Large intestine (tissue), 12 donors: ENCODE measurements at places on chromosomes 5 and 9.

GRCh38 chr9:78622126-78622525 lies 325.2 kb downstream of the PSAT1 start:
- no peak for DNase-seq

DNA sequence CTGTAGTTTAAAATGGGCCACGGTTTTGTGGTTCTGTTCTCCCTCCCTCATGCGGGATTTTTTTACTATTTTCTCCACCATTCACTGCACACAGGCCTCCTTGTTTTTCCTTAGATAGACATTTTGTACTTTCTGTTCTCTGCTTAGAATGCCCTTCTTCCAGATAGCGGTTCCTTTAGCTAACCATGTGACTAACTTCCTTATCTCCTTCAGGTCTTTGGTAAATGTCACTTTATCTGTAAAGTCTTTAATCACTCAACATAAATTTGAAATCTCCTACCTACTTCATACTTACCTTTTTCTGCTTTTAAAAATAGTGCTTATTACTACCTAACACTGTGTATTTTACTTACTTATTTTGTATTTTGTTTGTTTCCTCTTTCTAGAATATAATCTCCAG lies 15.0 kb downstream of the FER start:
- no peak for DNase-seq

GRCh38 chr9:136621019-136621733 lies 41.5 kb upstream of the EGFL7 start:
- no peak for DNase-seq

DNA sequence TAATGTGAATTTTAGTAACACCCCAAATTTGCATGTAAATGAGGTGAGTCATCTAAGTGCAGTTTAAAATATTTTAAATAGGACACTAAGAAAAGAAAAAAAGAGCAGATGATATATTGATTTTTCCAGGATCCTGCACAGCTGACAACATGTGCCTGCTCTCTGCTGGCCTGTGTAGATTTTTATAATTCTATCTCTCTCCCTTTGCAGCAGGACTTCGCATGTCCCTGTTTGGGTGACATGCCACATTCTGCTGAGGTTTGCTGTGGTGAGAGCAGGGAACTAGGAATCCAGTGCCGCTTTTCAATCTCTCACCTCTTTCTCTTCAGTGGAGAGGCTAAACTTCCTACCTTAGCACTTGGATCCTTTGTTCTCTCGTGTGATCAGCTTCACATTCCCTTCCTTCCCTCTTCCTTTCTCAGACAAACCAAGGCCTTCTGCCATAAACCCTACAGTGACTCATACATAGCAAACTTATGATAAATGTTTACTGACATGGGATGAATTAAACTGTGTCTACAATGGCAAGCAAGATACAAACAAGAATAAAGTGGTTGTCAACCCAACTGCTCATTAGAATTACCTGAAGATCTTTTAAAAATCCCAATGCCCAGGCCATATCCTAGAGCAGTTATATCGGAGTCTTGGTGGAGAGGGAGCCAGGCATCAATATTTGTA lies 198.8 kb upstream of the EFNA5 start:
- no peak for DNase-seq

- no peak for DNase-seq
Observed at GRCh38 chr9:121562301-121562700, 62.7 kb upstream of the GGTA1 start.

DNA sequence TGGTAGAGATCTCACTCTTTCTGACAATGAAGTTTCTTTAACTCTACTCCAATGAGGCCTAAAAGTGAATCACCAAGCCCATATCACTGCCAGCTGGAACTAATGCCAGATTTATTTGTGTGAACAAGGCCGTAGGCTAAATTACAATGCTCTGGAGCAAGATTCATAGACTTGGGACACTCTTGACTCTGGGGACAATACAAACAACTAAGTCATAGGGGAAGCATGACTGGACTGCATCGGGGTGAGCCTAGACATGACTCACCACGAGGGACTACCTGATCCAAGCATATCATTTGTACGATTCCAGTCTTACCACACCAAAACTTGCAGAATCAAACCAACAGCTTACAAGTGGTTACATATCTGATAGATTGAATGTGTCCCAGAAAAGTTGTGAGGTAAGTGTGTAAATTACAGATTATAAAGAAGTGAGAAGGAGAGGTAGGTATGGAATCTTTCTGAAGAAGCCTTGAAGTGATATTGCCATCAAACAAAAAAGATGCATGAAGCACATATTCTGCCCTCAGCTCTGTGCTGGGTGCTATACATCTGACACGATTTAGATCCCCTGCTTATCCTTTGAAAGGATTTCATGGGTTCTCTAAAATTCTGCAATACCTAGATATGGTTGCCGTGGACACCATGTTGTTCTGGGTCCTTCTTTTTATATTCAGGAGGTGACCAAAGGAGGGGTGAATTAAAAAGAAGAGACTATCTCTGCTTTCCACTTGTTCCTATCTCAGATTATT lies 199.3 kb upstream of the PDE4D start:
- no peak for DNase-seq

- DNase-seq = no peak
Observed at GRCh38 chr9:135615666-135616618, 23.4 kb downstream of the GLT6D1 start.

DNA sequence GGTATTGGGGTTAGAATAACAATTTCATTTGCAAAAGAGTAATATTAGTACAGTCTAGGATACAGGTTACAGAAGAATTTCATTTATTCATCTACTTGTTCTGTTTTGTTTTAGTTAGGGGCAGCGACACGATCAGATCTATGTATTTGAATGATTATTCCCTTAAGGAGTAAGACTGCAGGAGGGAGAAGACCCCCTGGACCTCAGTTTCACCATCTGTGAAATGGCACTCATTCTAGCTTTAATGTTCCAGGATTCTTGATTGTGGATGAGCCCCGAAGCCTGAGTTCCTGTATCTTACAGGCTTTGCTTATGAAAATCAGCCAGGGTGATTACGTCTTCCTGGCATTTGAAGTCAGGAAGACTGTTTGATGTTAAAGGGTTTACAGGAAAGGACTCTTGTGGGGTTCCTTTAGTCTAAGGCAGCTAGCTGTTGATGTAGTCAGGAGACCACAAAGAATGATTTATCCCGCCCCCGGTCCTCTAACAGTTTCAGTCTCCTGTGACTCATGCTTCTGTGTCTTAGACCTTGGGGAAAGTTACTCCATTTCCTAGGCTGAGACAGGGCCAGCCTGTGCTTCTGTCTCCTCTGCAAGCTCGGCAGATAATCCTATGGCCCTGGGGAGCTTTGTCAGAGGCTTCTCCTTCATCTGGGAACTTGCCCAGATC lies 11.5 kb downstream of the SMIM3 start:
- DNase-seq = peak; percentile 22

DNA sequence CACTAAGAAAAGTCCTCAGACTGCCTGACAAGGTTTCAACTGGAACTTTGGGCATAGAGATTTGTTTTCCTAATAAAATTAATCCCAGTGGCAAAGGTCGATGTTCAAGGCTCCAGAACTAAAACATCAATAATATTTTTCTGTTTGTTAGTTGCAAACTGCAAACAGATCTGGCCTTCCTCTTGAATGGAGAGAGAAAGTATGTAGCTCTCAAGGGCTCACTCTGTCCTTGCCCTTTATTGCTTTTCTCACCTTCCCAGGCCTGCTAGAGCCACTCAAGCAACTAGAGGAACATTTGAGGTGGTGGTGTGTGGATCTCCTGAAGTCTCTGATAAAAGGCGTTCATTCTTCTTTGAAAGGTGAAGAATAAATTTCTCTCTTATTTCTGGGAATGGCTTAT lies 16.6 kb downstream of the ALDH1A1 start:
- no peak for DNase-seq

GRCh38 chr5:77208507-77209163 lies 1.8 kb upstream of the PDE8B start:
- DNase-seq = no peak

GRCh38 chr9:93091453-93092081 lies 4.5 kb upstream of the CARD19 start:
- DNase-seq = no peak

- no peak for DNase-seq
Observed at GRCh38 chr5:176620333-176620981, 9.9 kb downstream of the SNCB start.

- peak; percentile 74 for DNase-seq
Observed at GRCh38 chr5:141618030-141618803, 583 bp downstream of the DIAPH1 start.

GRCh38 chr9:115305543-115305942 lies 187.6 kb upstream of the TNC start:
- DNase-seq = no peak

GRCh38 chr9:118236625-118237024 lies 532.4 kb downstream of the TLR4 start:
- no peak for DNase-seq

DNA sequence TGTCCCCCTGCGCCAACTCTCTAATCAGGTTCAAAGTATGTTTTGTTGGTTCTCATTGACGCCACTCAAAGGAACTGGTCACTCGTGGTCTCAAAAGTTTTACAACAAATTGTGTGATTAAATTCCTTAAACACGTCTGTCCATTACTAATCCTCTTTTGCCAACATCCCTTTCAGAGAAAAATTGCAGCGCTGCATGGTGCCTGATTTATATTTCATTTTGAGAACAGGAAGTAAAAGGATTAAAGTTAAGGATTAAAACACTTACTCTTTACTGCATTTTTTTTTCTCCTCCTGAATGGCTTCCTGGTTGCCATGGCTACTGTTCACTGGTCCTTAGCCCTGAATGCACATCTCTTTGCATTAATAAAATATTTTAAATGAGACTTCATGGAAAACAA lies 383.5 kb downstream of the GLIS3 start:
- DNase-seq = no peak

- DNase-seq = no peak
Observed at GRCh38 chr9:32738501-32739172, 44.7 kb upstream of the TMEM215 start.

- no peak for DNase-seq
Observed at GRCh38 chr5:54476682-54477081, 21.2 kb downstream of the HSPB3 start.

DNA sequence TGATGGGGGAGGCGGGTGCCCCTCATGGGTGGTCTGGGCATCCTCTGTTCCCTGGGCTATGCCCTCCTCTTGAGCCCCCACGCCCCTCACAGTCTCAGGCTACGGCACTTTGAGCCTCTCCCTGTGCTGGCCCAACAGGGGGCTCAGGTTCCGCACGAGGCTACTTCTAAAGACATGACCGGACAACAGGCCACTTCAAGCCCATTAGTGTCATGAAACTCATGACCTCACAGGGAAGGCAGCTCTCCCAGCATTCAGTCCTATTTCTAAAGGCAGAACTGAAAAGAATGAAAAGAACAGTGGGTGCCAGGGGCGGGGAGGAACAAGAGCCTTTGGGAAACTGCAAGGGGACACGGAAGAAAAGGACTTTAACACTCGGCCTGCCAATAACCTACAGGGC lies 45.0 kb downstream of the COL23A1 start:
- no peak for DNase-seq

DNA sequence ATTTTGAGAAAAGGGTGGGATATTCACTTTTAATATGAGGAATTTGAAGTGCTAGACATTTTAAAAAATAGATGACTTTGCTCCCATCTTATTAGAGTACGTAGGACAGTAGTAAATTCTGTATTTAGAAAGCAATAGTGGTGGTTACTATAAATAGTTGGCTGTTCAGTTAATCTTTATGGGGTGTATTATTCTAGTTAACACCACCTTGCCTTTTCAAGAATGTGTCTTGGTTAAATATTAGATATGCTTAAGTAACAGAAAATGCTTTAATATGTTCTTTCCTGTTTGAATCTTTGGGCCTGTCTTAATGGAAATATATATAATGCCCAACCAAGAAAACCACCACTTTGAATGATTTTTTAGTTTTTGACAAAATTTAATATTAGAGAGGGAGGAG lies 608.7 kb upstream of the FAM174A start:
- no peak for DNase-seq

DNA sequence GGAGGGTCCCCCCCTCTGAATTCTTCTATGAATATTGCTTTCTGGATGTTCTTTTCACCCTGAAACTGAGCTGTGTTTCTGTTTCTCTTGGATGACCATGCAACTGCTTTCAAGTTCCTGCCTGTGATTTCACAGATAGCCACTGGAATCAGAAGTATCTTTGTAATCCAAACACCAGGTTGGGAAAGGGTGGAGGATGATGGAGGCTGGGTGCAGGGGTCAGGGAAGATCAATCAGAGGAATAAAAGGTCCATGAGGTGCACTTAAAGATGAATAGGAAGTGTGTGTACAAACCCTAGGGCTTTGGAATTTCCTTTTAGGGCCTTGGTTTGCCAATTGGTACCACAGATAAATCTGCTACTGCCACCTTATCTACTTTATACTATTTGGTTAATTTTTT lies 68.2 kb upstream of the AGXT2 start:
- no peak for DNase-seq

DNA sequence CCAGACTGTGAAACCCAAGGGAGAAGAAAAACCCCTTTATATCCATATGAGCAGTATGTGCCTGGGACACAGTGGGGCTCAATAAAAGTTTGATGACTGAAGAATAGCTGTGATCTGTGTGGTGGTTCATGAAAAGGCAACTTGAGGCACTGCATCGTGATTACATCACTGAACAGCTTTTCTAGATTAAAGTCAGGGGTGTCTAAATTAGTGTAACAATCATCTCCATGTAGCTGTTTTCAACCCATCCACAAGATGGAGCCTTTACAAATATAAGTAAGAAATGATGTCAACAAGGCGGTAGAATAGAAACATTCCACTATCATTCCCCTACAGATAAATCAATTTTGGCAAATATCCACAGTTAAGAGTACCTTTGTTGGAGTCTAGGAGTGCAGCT lies 55.5 kb downstream of the PRRC1 start:
- DNase-seq = no peak

- DNase-seq = no peak
Observed at GRCh38 chr9:78601957-78602565, 305.1 kb downstream of the PSAT1 start.

- DNase-seq = no peak
Observed at GRCh38 chr5:161421067-161421466, 125.5 kb downstream of the GABRB2 start.

DNA sequence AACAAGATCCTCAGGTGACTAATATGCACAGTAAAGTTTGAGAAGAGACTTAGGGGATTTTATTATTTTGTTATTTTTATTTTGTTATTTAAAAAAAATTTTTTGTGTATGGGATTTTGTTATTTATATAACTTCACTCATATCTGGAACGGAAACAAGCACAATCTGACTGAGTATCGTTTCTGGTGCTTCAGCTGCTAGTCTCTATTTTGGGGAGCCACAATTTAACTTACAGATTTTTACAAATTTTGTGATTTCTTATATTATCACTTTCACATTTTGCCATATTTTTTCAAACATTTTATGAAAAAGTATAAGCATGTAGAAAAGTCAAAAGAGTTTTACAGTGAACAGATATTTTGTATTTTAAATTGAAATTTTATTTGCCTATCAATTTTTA lies 208.7 kb downstream of the CCDC171 start:
- DNase-seq = no peak

- DNase-seq = no peak
Observed at GRCh38 chr9:121758693-121759092, 107.3 kb downstream of the DAB2IP start.
